ENCODE measurements at places on chromosomes 6 and 20.

DNA sequence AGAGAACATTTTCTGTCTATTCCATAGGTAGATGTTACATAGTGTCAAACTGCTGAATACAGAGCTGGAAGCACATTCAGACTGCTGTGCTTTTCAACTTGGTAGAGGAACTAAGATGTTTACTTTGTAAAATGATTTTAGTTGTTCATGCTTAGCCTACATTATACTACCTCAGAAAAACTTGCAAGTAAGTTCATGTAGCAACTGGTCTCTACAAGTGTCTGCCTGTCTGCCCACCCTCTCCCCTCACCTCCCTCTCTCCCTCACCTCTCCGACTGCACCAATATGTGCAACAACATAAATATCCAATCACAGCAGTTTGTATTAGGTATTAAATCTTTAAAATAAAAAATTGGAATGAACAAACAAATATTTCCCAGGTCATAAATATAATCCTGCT, 25.3 kb downstream of the ELOVL4 start:
- no peak for DNase-seq

DNA sequence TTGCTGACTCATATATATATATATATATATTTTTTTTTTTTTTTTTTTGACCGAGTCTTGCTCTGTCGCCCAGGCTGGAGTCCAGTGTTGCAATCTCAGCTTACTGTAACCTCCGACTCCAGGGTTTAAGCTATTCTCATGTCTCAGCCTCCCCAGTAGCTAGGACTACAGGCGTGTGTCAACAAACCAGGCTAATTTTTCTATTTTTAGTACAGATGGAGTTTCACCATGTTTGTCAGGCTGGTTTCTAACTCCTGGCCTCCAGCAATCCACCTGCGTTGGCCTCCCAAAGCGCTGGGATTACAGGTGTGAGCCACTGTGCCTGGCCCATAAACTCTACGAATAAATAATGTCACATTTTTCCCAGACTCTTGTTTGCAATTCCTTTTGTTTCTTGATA, 4.8 kb downstream of the LRP11 start:
- no peak for DNase-seq

- no peak for DNase-seq
These were observed 68.0 kb downstream of the BTBD9 start for GRCh38 chr6:38571721-38572120.

DNA sequence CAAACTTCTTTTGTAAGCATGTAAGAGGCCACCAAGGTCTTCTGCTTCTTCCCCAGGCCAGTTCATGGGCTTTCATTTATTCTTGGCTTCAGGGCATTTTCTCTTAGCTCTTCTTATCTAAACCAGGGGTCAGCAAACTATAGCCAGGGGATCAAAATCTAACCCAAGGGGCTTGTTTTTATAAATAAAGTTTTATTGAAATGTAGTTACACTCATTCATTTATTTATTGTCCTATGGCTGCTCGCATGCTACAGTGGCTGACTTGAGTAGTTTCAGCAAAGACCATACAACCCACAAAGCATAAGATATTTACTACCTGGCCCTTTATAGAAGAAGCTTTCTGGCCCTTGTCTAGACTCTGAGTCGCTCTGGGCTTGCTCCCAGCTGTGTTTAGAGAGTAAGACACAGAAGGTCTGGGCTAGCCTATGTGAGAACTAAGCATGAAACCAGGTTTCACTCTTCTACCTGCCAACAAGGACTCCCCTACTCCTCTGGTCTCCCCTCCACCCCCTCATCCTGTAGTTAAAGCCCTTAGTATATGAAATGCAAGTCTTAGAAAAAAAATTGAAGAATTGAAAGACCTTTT, 43.2 kb downstream of the KHDC1L start:
- DNase-seq = no peak

DNA sequence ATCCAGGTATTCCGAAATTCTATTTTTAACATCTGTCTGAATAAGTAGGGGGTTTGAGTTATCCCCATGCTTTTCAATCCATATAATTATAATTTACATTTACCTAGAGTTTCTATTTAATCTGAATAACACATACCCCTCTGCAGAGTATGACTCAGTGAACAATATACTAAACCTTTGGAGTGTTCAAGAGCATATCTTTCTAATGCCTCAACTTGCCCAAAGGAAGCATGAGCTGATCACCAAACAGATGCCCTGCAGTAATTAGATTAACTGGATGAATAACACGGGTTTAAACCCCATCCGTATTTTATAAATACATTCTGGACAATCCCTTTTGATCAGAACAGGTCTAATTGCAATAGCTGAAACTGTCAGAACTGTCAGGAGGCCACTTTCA, 897.1 kb downstream of the TFAP2A start:
- DNase-seq = no peak

GRCh38 chr6:5771759-5772390, 234.8 kb downstream of the NRN1 start:
- no peak for DNase-seq

DNA sequence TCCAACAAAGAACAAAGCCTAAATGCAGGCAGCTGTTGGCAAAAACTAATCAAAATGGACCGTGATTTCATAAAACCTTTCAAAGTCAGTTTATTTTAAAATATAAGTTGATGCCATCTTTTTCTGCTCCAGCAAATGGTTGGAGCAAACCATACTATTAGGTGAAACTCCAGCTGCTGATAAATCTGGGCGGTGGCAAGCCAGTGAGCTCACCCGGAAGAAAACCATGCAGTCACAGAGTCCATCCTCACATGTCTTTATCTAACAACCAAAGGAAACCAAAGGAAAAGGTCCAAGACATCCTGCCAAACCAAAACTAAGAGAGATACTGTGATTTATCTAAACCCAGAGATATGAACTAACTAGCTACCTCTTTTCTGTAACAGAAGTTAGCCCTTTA, 72.6 kb downstream of the HIVEP2 start:
- no peak for DNase-seq

- DNase-seq = no peak
These were observed 129.1 kb upstream of the DOK5 start for GRCh38 chr20:54346276-54346675.

DNA sequence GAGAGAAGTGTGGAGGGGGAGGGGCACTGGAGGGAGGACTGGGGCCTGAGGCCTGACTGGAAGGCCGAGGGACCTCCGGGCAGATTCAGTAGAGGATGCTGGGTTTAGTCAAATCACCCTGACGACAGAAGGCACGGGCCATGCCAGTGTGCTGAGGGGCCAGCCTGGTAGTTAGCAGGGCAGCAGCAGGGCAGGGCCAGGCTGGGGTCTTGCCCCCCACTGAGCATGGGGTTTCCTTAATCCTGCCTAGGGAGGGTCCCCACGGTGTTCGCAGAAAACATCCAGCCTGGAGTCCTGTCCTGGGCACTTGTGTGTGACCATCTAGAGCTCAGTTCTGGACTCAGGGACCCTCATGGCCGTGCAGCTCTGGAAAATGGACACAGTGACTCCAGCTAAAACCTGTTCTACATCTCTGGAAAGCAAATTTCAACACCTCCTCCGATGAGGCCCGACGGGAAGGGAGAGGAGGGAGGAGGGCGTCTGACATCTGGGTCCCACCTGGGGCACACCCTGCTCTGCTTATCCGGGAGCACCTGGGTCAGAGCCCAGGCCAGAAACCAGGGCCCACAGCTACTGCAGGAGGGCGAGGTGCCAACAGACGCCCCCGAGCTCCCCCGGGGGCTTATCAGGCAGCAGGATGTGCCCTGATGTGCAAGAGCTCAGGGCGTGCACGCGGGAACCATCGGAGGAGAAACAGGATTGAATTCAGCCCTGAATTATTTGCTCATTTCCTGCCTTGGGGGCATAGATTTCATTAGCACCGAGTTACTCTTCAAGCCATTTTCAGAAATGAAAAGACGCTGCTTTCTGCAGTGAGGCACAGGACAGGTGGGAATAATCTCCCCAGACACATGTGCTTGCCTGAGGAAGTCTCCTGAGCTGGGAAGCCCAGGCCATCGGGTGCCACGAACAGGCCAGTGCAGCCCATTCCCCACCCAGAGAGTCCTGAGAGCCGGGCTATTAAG, 78.0 kb upstream of the MPC1 start:
- DNase-seq = no peak

DNA sequence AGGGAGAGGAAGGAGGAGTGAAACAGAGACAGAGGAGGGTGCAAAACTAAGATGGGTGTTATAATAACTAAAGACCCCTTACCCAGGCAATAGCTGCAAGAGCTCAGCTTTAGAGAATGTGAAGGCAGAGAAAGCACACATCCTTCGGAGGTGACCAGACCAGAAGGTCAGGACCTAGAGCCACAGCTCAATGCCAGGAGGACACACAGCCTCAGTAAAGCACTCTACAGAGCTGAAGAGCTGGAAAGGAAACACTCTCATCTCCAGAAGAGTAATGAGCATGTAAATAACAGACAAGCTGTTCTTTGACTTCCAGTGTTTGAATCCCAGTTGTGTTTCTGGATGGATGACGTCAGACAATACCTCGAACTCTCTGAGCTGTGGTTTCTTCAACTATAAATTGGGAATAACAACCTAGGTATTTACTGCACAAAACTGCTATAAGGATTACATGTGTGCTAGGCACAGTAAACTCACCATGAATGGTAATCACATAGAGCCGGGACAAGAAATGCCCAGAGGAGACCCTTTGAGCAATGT, 63.2 kb downstream of the MAP3K5 start:
- no peak for DNase-seq

DNA sequence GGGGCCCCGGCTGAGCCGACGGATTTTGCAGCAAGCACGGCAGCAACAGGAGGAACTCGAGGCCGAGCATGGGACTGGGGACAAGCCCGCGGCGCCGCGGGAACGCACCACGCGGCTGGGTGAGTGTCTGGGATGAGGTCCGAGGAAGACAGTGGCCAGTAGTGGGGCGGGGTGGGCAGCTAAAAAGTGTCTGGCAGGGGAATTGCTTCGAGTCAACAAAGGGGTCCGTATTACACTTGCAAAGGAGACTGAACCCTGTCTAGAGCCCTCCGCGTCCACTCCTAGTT, 356 bp downstream of the BYSL start:
- DNase-seq = no peak

DNA sequence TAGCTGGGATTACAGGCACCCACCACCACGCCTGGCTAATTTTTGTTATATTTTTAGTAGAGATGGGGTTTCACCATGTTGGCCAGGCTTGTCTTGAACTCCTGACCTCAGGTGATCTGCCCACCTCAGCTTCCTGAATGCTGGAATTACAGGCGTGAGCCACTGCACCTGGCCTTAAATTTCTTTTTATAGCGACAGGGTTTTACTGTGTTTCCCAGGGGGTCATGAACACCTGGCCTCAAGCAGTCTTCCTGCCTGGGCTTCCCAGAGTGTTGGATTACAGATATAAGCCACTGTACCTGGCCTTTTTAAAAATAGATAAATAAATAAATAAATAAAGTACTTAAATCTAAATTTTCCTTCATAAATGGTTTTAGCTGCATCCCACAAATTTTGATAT, 57.5 kb downstream of the LIN28B start:
- DNase-seq = no peak

GRCh38 chr6:127073222-127073621, 45.2 kb upstream of the RSPO3 start:
- DNase-seq = no peak

DNA sequence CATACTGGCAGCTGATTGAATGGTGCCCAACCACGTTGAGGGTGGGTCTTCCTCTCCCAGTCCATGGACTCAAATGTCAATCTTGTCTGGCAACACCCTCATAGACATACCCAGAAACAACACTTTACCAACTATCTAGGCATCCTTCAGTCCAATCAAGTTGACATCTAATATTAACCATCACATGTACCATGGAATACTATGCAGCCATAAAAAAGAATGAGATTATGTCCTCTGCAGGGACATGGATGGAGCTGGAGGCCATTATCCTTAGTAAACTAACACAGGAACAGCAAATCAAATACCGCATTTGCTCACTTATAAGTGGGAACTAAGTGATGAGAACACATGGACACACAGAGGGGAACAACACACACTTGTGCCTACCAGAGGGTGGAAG, 206.9 kb upstream of the RNF217 start:
- DNase-seq = no peak

DNA sequence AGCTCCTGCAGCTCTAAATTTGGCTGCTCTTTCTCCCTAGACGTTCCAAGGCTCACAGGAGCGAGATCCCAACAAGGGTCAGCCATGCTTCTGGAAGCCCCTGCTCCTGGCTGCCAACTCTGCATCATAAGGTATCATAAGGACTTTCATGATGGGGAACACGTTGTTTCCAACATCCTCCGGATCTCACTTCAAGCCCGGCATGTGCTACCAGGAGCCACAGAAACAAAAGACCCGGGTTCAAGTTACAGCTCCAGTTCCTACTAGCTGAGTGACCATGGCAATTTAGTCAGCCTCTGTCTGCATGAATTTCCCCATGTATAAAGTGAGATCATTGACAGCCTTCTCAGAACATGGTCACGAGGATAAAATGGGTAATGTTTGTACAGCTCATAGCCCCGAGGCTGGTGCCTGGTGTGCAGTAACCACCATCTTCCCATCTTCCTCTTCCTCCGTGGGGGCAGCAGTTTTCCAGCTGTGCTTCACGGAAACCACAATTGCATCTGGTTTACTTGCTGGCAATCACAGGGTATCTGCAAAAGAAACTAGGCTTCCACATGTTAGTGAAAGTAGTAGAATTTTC, 209.0 kb upstream of the ECI2 start:
- no peak for DNase-seq

DNA sequence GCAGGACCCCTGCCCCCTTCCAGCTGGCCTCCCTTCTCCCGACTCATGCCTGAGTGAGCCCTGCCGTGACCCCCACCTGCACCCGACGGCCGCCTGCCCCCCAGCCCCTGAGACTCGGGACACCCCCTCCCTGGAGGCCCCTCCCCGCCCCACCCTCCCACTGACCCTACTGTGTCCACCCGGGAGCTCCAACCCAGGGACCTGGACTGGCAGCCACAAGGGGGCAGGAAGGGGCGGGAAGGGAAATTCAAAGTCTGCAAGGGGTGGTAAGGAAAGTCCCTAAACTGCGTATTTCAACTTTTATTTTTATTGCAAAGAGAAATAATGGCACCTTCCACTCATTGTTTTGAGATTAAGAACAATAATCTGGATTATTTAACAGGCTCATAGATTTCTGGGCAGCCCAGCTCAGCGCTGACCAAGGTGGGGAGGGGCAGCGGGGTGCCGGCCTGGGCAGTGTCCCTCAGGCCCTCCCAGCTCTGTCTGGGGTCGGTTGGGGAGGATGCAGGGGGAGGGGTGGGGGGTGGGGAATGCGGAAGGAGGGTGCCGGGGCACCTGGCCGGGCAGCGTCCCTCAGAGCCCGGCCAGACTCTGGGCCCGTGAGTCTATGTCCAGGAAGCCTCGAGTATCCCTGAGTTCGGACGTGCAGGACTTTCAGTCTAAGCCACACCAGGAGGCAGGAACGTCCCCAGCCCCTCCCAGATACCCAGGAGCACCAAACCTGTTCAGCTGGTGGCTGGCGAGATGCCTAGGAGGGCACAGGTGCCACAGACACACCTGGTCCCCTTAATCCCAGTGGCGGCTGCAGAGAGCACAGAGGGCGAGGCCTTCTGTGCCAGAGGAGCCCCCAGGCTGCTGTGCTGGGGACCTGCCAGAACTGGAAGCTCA, 1.3 kb upstream of the PTK6 start:
- no peak for DNase-seq

All from uterus (tissue), 4 donors.